Frontal cortex (tissue), 4 donors: ENCODE measurements at places on chromosomes 2 and 18. TPM values are rescaled to one million over a fixed set of nuclear protein-coding genes. Genes with fewer than 3 reads are reported as not detected.

CTAGE1 gene
- total RNA-seq = not detected

GRHL1 gene
- 4.9 TPM for total RNA-seq

DUSP2 gene
- total RNA-seq = 4.5 TPM

COL5A2 gene
- 19.2 TPM for total RNA-seq

HOXD13 gene
- not detected for total RNA-seq

DPP4 gene
- total RNA-seq = 8.6 TPM

SNRPD1 gene
- total RNA-seq = 34.2 TPM

PNPT1 gene
- 38.3 TPM for total RNA-seq

BMP10 gene
- total RNA-seq = not detected

ATP6V1B1 gene
- not detected for total RNA-seq

NOSTRIN gene
- 2.9 TPM for total RNA-seq

SCTR gene
- total RNA-seq = 0.82 TPM

SIX3 gene
- 1.2 TPM for total RNA-seq

TEKT4 gene
- total RNA-seq = under 0.01 TPM
